ENCODE measurements at places on chromosomes 13 and 19.

DNA sequence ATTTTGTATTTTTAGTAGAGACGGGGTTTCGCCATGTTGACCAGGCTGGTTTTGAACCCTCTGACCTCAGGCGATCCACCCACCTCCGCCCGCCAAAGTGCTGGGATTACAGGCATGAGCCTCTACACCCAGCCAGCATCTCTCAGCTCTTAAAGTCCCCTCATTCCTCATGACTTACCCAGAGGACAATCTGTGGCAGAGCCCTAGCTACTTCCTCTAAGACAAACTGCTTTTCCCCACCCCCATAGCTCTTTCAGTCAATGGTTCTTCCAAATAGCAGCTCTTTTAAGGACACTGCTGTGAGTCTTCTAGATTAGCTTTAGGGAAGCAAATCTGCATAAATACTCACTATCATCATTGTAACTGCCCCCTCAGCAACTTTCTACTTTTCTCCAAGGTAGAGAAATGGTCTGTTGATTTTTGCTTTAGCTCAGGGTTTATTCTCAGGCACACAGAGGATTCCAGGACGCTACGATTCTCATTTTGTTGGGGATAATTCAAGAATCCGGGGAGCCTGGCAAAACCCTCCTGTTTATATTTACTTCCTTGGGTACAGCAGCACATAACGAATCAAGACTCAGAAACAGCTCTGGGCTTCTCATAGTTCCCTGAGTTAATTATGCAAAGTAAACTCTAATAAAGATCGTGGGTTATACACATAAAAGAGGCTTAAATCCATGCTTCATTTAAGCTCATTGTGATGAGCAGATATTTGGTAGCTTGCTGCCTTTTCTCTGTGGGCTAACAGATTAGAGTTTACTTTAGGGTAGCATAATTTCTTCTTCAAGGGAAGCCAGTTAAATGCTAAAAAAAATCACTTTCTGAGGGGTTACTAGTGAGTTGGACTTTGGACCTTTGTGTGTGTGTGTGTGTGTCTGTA is 357.4 kb downstream of the TDRD3 start:
- no peak for DNase-seq

DNA sequence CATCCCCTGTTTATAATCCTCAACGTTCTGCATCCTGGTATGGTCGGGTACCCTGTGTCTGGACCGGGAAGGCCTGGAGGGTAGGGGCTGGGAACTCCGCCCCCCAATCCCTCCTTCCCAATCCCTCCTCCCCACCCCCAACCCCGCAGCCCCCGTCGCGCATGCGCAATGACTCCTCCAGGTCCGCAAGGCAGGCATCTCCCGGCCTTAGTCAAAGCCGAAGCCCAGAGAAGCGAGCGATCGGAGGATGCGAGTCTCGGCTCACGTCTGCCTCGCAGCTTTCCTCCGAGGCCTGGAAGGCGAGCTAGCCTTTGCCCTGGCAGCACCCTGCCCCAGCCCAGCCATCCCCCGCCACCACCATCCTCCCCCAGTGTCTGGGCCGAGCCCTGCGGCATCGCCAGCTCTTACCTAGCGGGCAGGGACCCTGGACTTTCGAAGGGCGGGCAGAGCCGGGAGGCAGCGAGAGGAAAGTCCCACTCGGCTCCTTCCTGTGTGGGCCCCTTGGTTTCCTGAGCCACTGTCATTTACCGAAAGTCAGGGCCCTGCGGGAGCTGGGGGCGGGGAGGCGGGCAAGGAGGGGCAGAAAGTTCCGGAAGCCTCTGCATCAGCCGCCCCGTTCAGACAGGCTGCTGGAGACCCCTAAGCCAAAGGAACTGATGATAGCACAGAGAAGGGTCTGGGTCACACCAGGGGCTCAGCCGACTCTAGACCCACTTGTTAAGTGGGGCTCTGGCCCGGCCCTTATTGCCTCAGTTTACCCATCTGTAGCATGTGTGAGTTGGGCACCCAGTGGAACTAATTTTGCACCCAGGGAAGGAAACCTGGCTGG is at the start of gene JAK3:
TSS of gene JAK3 (minus strand) at position 445 of the 829 bp plus-strand sequence. CDS start 3,565 bp downstream, outside the sequence.
- peak; percentile 51 for DNase-seq

GRCh38 chr13:50099473-50099872 is 84.2 kb downstream of the KCNRG start:
- no peak for DNase-seq

- DNase-seq, result no peak
These were observed 10.4 kb downstream of the UPF1 start for GRCh38 chr19:18842166-18842565.

DNA sequence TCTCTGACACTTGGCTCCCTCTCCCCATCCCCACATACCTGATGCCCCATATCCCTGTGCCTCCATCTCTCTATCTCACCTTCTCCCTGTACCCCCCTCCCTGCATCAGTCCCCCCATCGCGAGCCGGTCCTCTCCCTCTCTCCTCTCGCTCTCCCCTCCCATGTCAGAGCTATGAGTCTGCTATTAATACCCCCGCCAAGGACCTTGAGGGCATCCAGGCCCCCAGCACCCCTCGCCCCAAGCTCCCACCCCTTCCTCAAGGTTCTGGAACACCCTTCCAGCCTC is 1.6 kb downstream of the GRIN2D start:
- no peak for DNase-seq

DNA sequence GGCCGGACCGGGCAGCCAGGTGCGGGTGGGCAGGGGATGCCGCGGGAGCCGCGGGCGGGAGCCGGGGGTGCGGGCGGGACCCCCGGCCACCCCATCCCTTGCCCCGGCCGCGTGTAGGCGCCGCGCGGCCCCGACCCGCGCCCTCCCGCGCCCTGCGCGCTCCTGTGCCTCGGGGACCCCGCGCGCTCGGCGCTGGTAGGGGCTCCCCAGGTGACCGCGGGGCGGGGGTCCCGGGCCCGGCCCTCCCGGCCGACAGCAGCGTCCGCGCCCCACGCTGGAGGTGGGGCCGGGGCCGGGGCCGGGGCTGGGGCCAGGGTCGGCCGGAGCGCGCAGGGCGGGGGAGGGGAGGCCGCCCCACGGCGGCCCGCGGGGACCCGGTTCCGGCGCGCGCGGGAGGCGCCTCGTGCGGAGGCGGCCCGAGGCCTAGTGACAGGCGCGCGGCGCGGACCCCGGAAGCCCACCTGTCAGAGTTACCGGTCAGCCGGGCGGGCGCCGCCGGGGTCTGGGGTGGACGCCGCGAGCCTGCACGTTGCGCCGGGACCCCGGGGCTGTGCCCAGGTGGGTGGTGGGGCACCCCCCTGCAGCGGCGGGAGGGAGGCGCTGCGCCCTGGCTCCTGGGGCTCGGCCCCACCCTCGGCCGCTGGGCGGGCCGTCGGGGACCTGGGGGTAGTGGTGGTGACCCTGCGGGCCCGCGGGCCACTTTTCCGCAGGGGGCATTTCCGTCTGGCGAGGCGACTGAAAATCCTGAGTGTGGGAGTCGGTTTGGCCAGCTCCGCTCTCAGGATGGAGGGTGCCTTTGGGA is 518 bp downstream of the TFDP1 start:
- DNase-seq, result peak; percentile 56

DNA sequence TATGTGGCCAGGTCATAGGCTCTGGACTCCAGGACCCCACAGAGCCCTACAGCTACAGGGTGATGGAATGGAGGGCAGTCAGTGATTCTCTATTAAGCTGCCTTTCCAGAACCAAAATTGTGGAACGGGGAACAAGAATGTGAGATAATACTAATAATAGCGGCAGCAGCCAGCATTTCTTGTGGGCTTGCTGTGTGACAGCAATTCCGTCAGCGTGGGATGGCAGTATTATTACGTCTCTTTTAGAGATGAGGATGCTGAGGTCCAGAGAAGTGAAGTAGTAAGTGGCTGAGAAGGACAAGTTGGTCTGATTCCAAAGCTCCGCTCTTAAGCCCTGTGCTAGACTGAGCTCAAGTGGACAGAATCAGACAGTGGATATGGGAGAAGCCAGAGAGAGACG is 24.4 kb downstream of the GRIK5 start:
- DNase-seq, result no peak

DNA sequence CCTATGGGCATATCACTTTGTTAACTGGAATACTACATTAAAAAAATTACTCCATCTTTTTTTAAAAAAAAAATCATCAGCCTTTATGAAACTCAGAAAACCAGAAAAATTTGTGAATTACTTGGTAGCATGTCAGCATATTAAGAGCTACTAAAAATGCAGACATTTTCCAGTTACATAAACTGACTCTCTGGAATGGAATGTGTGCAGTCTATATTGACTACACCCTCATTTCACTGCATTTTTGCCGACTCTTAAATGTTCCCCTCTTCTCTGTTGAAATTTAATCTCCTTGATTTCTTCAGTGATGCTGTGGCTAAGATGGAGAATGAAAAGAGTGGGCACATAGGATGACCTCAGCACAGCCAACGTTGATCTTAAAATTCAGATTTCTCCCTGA is 393.8 kb downstream of the ITGBL1 start:
- no peak for DNase-seq

GRCh38 chr13:32086791-32087441 is 55.3 kb downstream of the FRY start:
- no peak for DNase-seq

GRCh38 chr13:31092646-31093045 is 69.1 kb downstream of the HSPH1 start:
- DNase-seq, result no peak

GRCh38 chr13:37047032-37047431 is 12.5 kb downstream of the SUPT20H start:
- DNase-seq, result no peak

- DNase-seq, result no peak
These were observed 552.5 kb downstream of the TBC1D4 start for GRCh38 chr13:74929436-74929835.

DNA sequence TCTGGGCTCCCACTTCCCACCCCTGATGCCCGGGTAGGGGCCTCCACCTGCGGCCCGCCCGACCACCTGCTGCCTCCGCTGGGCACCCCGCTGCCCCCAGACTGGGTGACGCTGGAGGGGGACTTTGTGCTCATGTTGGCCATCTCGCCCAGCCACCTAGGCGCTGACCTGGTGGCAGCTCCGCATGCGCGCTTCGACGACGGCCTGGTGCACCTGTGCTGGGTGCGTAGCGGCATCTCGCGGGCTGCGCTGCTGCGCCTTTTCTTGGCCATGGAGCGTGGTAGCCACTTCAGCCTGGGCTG is 7.9 kb downstream of the DBP start:
- DNase-seq, result no peak

DNA sequence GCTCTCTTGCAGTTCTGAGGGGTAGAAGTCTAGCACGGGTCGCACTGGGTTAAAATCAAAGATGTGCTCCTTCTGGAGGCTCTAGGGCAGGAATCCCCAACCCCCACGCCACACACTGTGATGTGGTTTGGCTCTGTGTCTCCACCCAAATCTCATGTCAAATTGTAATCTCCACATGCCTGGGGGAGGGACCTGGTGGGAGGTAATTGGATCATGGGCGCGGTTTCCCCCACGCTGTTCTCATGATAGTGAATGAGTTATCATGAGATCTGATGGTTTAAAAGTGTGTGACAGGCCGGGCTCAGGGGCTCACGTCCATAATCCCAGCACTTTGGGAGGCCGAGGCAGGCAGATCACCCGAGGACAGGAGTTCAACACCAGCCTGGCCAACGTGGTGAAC is 26.6 kb upstream of the CALM3 start:
- no peak for DNase-seq

- DNase-seq, result no peak
These were observed 135.0 kb downstream of the CRYL1 start for GRCh38 chr13:20390526-20391175.

DNA sequence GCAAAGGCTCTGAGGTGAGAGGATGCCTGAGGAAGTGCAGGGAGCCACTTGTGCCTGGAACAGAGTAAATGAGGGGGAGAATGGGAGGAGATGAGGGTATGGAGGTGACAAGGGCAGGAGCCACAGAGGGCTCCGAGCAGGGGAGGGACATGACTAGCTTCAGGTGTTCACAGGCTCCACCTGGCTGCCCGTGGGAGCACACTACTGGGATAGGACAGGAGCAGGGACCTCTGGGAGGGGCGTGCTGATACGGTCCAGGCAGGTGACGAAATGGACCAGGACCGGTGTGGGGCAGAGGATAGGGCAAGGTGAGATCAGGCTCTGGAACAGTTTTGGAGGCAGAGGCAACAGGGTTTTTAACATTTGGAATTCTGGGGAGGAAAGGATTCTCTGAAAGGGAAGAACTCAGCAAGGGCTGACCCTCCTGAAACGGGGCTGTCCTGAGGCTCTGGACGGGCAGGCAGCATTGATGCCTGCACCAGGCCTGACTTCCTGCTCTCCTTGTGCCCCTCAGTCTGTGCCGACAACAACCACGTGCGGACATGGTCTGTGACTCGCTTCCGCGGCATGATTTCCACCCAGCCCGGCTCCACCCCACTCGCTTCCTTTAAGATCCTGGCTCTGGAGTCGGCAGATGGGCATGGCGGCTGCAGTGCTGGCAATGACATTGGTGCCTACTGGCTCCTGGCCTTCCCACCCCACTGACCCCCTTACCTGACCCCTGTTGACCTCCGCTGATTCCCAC is 11.6 kb downstream of the SHKBP1 start:
- no peak for DNase-seq

DNA sequence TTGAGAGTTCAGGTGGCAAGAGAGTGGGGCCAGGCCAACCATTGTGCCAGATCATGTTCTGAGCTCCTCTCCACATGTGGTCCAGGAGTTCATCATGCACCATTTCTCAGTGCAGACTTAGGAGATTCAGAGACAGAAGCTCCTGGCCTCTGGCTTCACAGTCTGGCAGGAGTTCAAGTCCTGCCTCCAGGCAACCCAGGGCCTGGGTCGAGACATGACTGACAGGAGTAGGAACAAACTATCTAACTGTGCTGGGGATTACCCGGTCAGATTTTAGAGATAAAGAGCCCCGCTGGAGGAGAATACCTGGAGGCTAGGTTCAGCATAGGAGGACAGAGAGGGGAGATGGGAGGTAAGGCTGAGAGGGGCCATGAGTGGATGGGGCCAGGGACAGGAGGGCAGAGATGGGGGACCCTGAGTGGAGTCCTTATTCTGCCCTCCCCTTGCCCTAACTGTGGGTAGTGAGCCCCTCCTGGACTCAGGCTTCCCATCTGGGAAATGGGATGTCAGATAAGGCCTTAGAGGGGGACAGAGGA is 906 bp upstream of the CYP4F11 start:
- no peak for DNase-seq

DNA sequence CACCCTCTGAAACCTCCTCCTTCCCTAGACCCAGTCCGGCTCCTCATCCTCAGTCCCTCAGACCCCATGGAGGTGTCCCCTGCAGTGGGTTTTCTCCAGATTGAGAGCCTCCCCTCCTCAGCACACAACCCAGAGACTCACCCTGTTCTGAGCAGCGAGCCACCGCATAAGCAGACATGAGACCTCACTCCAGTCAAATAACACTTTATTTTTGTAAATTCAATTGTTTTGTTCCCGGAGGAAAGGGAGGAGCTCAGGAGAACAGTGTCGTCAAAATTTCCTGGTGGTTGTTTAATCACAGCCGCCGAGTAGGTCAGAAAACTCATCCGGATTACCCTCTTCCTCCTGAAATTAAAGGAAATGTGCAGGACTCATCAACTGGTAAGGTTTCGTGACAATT is 57.5 kb downstream of the ERICH4 start:
- no peak for DNase-seq

GRCh38 chr13:26991508-26992181 is 180.0 kb downstream of the USP12 start:
- no peak for DNase-seq

GRCh38 chr13:42312817-42313431 is 41.0 kb downstream of the AKAP11 start:
- no peak for DNase-seq
